ENCODE measurements at places on chromosomes 4 and X.

GRCh38 chr4:26573389-26573794, 10.5 kb upstream of the TBC1D19 start:
- DNase-seq: peak; percentile 31

- no peak for DNase-seq
These were observed 89.1 kb upstream of the TSPAN5 start for GRCh38 chr4:98747393-98748091.

DNA sequence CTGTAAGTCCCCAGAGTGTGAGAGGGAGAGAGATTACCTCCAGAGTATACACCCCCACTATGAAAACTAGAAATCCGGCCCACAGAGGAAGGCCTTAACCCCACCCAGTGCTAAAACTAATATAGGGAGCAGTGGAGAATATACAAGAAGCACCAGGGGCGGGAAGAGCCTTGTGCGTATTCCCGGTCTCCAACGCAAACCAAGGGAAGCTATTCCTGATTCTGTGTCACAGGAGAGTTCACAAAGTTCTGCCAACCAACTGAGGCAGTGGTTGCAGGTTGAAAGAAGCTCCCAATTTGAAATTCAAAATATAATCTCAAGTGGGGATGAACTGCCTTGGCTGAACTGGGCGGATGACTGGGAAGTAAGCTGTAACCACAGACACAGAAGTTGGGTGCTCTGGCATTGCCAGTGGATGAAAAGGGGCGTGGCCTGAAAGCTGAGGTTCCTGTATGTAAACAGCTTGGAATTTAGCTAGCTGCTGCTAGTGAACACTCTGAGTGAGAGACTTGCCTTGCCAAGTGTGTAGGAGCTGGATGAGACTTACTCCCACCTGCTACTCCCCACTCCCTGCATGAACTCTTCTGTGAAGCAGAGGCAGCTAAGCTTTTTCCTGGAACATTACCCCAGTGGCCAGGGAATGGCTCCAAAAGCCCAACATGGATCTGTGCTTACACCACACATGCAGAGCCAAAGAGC, 32.7 kb downstream of the ELF2 start:
- peak; percentile 67 for DNase-seq

DNA sequence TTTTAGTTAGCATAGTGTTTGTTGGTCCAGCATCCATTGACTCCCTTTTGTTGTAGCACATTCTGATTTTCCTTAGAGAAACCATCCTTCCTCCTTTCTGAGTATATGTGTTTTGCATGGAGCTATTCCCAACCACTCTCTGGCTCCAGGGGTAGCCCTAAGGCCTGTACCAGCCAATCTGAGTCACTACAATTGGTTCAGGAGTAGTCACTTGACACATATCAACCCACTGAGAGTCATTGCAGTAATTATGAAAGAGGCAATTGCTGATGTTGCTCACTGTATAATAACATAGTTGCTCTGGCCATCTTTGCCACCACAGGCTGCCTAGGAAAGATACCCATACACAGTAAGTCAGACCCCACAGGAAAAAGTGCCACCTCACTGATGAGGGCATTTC, 71.2 kb upstream of the GRID2 start:
- DNase-seq: no peak

GRCh38 chr4:61473306-61473705, 273.2 kb downstream of the ADGRL3 start:
- no peak for DNase-seq

DNA sequence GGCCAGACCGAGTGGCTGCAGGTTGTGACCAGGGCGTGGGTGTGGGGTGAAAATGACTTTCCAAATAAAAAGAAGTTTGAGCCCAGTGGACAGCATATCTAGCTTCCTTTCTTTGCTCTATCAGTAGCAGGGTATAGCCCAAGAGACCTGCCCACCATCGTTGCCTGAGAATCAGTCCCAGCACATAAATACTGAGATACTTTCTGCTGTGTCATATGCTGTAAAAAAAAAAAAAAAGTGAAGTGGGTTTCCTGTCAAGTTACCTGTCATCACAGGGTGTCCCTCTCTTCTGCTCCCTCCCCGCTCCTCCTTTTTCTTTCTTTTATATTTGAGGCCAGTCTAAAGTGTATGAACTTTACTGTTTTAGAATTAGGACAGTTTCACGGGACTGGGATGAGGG, 330.3 kb upstream of the BOD1L1 start:
- DNase-seq: no peak

DNA sequence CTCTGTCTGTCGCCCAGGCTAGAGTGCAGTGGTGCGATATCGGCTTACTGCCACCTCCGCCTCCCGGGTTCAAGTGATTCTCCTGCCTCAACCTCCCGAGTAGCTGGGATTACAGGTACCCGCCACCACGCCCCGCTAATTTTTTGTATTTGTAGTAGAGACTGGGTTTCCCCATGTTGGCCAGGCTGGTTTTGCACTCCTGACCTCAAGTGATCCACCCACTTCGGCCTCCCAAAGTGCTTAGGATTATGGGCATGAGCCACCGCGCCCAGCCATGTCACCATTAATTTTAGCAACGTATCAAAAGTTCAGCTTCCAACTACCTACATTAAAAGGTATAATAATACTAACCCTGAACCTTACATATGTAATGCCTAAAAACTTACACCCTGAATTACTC, 940 bp upstream of the UTP3 start:
- DNase-seq: no peak

- no peak for DNase-seq
These were observed 1639.6 kb upstream of the PCDH10 start for GRCh38 chr4:131509521-131509920.

- DNase-seq: no peak
These were observed 3.7 kb upstream of the TEX13D start for GRCh38 chrX:124328765-124329164.

DNA sequence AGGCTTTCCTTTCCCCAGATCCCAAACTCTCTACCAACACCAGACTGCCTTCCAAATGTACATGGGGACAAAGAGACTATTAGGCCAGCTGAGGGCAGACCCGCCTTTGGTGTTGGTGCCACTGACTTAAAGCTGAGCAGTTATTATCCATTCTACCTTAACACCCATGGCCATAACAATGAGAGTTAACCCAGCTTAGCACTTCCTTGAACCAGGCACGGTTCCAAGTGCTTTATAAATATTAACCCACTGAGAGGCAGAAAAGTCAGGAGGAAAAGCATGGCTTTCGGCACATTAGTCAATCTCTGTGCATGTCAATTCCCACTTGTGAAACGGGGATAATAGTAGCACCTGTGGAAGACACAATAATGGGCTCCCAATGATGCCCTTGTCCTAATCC, 243.1 kb upstream of the ANXA3 start:
- no peak for DNase-seq

DNA sequence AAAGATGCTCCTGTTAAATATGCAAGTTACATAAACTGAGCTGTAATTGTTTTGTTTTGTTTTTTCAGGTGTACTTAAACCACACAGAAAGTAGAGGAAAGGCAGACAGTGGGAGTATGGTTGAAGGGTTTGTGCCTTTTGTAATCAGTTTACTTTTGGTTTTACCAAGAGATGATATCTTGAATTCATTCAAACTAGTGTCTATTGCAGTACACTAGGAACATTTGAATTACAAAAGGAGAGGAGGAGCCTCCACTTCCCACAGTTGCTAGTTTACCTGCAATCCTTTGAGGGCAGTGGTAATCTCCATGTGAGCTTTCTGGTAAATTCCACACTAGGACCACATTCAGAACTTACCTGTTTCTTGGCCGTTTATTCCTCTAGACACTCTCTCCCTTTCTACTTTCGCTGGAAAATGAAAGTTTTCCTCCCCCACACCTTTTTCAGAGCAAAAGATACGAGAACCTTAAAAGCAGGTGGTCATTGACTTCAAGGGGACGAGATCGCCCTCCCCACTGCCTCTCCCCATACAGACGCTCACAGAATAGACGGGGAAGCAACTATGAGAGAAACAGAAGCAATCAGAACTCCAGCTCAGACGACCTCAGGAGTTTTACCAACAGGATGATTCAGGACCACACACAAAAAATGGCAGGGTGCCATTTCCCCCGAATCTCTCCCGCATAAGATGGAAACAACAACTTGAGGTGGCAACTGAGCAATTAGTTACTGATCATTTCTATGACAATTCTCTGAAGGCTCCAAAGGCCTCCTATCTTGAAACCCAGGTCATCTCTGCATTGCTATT, 3.3 kb downstream of the RBM47 start:
- no peak for DNase-seq

Data from EH (cell line).